ENCODE measurements at places on chromosomes 11 and 22.

DNA sequence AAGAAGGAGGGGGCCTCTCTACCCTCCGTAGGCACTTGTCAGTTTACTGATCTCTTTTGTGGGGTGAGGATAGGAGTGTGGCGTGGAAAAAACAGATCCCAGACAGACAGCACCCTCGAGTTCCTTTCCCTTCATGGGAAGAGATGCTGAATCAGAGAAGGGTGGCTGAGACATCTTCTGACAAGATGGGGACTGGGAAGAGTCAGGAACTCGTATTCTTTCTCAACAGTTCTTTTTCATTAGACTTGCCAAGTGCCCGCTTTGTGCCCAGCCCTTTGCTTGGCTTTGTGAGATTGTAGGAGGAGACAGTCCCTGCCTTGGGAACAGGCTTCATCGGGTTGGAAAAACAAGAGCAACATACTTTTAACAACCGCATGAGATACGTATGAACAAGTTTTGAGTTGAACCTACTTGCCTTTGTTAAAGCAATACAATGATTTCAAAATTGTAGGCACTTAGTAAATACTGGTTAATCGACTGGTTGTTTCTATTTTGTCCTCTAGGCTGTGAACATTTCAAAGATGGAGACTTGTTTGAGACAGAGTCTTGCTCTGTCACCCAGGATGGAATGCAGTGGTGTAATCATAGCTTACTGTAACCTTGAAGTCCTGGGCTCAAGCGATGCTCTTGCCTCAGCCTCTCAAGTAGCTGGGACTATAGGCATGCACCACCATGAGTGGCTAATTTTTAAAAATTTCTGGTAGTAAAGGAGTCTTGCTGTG is 1.1 kb downstream of the RRM1 start:
- no peak for DNase-seq

- DNase-seq = peak; percentile 59
Measured at GRCh38 chr22:46563381-46564083, 26.1 kb upstream of the CELSR1 start.

GRCh38 chr11:75277991-75278790 is 37.6 kb downstream of the TPBGL start:
- DNase-seq = no peak

DNA sequence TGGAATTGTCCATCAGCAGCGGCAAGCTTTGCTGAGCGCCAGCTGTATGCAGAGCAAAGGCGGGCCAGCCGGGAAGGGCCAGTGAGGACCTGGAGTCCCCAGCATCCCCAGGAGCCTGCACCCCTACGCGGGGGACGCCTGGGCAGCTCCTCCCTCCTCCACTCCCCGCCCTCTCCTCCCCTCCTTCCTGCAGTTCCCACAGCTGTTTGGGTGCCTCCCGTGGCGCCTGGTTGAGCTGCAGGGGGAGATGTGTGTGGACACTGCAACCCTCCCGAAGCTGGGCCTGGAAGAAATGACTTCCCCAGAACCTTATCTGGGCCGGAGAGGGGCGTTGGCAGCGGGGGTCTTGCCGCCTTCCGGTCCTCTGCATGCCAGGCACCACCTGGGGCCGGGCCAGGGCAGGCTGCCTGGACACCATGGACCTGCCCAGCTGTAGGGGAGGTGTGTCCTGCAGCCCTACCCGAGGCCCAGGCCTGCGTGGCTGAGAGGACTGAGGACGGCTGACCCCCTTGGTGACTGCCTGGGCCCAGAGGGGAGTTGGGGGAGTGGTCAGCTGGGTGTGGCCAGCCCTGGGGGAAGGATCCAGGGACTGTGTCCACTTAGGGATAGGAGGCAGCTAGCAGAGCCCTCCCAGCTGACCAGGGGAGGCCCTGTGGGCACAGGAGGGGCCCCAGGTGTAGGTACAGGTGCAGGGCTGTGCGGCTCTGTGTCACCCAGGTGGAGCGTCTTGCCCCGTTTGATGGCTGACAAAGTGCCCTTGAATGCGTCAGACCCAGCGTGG is 16.8 kb upstream of the MUC6 start:
- DNase-seq = no peak

- DNase-seq = no peak
Measured at GRCh38 chr11:44621784-44622183, 56.3 kb downstream of the CD82 start.

GRCh38 chr22:21778705-21779363 is 43.2 kb upstream of the YPEL1 start:
- DNase-seq = no peak

GRCh38 chr22:23762842-23763578 is at the start of gene C22orf15:
Gene C22orf15 (plus strand): TSS chr22:23762990. CDS start chr22:23763307, 317 bp downstream.
- no peak for DNase-seq

GRCh38 chr11:76773921-76774361 is 9.2 kb upstream of the TSKU start:
- no peak for DNase-seq

DNA sequence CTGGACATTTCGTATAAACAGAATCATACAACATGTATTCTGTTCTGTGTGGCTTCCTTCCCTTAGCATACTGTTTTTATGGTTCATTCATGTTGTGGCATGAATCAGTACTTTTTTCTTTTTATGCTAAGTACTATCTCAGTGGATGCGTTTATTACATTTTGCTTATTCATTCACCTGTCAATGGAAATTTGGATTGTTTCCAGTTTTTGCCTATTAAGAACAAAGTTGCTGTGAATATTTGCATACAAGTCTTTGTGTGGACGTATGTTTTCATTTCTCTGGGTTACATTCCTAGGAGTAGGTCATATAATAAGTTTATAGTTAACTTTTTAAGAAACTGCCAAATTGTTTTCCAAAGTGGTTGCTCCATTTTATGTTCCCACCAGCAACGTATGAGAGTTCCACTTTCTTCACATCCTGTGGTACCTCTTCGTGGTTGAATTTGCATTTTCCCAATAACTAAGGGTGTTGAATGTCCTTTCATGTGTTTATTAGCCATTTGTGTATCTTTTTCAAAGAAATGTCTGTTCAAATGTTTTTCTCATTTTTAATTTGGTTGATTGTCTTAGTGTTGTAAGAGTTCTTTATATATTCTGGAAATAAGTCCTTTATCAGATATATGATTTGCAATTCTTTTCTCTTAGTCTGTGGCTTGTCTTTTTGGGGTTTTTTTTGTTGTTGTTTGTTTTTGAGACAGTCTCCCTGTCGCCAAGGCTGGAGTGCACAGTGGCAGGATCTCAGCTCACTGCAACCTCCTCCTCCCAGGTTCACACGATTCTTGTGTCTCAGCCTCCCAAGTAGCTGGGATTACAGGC is 46.0 kb upstream of the MICAL2 start:
- DNase-seq = no peak

DNA sequence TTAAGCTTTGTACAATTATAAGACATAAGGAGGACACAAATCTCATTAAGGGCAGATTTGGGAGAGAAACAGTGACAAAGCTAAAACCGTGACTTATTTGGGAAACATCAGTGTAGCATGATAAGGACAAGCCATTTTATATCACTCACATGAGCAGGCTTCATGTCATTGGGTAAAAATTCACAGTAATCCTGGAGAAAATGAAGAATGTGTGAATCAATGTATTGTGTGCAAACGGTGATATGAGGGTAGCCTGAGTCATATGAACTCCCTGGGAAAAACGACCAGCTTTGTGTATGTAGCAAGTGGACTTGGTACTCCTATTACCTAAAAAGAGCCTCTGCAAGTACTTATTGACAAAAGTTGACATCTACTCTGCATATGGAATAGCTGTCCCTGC is 6.0 kb upstream of the TRIM34 start:
- no peak for DNase-seq

DNA sequence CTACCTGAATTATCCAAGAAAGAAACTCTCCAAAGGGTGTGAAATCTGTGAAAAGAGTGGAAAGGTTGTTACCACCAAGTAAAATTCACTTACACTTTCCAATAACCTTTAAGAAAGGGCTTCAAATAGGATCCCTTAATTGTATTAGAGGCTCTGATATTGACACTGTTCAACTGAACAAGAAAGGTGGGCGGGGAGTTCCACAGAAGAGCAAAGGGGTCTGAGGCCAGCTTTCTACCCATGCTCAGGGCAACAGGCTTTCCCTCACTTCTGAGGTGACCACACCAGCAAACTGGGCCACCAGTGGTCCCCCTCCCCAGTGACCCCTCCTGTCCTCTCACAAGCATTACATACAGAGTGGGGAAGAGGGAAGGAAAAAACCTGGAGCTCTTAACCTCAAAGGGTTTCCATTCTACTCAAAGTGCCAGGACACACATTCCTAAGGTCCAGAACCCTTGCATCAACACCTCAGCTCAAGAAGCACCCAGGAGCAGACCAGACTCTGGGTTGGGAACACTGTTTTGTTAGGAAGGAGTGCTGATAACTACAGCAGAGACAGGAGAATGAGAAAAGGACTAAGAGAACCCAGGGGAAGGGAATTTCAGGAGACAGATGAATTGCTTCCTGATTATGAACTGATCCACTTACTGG is 71.6 kb upstream of the AKIP1 start:
- DNase-seq = no peak

DNA sequence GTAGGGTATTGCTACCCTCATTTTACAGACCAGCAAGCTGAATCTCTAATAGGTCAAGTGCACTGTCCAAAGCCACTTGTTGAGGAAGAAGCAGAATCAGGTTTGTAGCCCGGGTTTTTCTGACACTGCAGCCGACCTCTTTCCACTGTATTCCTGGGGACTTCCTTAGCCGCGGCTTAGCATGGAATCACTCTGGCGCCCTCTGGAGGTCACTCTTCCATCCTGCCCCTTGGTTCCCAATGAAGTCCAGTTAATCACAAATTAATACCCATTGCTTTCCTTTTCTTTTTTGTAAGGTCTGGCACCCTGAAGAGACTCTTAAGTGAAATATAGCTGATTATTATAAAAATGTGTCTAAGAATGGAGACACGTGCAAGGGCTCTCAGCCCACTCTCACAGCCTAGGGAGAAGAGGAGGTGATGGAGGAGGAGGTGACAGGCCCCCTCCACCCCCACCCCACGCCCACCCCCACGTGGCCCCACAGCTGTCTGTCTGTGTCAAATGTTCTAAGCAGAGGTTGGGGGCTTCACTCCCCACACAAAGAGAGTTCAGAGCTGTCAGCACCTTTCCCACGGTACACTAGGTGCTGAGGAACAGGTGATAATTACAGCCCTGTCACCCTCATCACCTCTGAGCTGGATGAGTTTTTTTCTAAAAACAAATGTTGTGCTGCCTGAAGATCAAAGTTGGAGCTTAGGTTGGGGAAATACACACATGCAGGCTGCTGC is 57.7 kb upstream of the DRD2 start:
- DNase-seq = peak; percentile 4

- DNase-seq = no peak
Measured at GRCh38 chr22:48955351-48956311, 872.0 kb downstream of the BRD1 start.

Data from stimulated activated CD8-positive, alpha-beta memory T cell treated with anti-CD3 and anti-CD28 coated beads, Interleukin-4, amount 100 ng/mL, for 4 hours (primary cell).